ENCODE measurements at places on chromosomes 5 and 9. TPM values are rescaled to one million over a fixed set of nuclear protein-coding genes. Genes with fewer than 3 reads are reported as not detected.
A peak's percentile ranks its signal among the peaks of the same experiment; 100 is the strongest.

- no peak for DNase-seq
Observed at GRCh38 chr9:17322882-17323864, 188.3 kb downstream of the CNTLN start.

The MED10 gene
- 15.6 TPM for total RNA-seq

DNA sequence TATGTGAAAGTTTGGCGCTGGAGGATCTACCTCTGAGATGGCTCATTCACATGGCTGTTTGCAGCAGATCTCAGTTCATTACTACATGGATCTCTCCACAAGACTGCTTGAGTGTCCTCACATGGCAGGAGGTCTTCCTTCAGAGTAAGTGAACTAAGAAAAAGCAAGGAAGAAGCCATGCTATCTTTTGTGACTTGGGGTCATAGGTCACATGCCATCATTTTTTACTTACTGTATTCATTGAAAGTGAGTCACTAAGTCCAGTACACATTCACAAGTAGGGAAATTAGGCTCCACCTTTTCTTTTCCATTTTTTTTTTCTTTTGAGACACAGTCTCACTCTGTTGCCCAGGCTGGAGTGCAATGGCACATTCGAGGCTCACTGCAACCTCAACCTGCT, 8.7 kb upstream of the CDKN2AIPNL start:
- DNase-seq, result peak; percentile 70

DNA sequence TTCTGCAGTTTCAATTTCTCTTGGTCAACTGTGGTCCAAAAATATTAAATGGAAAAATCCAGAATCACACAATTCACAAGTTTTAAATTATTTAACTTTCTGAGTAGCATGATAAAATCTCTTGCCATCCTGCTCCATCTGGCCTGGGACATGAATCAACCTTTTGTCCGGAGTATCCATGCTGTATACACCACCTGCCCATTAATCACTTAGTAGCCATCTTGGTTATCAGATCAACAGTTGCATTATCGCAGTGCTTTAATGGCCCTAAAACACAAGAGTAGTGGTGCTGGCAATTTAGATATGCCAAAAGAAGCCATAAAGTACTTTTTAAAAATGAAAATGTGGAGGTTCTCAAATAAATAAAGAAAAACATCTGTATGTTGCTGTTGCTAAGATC, 25.3 kb downstream of the EFCAB9 start:
- no peak for DNase-seq
